NCI-H510A treated with DMSO at 0.1 percent for 48 hours (cell line): ENCODE measurements at places on chromosomes 16 and 17.

GRCh38 chr17:52673791-52674190 is 515.3 kb upstream of the CA10 start:
- DNase-seq = no peak

GRCh38 chr17:37458805-37459204 is 30.9 kb upstream of the DUSP14 start:
- DNase-seq = no peak

GRCh38 chr17:61381537-61381936 is 18.1 kb upstream of the TBX2 start:
- DNase-seq = no peak

GRCh38 chr17:15348021-15348420 is 6.6 kb upstream of the TEKT3 start:
- DNase-seq = no peak

GRCh38 chr17:28615260-28615940 is 1.4 kb upstream of the RSKR start:
- no peak for DNase-seq

- no peak for DNase-seq
These were observed 2.6 kb downstream of the SYNGR2 start for GRCh38 chr17:78170692-78171590.

GRCh38 chr17:80774643-80775281 is 216.9 kb upstream of the CHMP6 start:
- DNase-seq = peak; percentile 71

DNA sequence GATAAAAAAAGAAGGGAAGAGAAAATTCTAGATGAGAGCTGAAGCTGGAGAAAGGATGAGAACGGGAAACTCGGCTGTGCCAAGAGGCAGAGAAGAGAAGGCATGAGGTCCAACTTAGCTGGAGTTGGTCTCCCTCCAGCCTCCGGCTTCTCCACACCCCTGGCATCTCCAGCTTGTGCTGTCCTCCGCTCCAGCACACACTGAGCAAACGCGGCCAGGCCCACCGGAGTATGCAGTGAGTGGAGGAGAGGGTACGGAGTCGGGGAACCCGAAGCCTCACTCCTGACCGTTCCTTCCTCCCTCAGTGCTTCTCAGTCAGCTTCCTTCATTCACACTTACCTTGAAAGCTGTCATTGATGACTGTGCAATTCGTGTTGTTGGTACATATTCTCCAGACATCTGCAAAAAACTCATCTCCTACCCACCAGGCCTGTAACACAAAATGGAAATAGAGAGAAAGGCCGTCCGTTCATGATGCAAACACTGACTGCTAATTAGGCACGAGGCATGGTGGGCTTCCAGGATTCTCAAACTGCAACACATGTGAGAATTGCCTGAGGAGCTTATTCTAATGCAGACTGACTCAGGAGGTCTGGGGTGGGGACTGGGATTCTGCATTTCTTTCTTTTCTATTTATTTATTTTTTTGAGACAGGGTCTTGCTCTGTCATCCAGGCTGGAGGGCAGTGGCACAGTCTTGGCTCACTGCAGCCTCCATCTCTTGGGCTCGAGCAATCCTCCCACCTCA is 37.0 kb downstream of the EMP2 start:
- no peak for DNase-seq

GRCh38 chr17:21183468-21183867 is 30.5 kb downstream of the TMEM11 start:
- no peak for DNase-seq
